ENCODE measurements at places on chromosomes 3 and 15. TPM values are rescaled to one million over a fixed set of nuclear protein-coding genes. Genes with fewer than 3 reads are reported as not detected.

The CRTAP gene
- total RNA-seq = 150 TPM

The GOLGA8R gene
- not detected for total RNA-seq

The ROPN1B gene
- total RNA-seq = not detected

The LYZL4 gene
- total RNA-seq = not detected

The RTP1 gene
- not detected for total RNA-seq

The UROC1 gene
- total RNA-seq = not detected

The DLEC1 gene
- not detected for total RNA-seq

The CPNE4 gene
- total RNA-seq = not detected

The FANCD2OS gene
- total RNA-seq = not detected

The GPR15 gene
- not detected for total RNA-seq

The CFAP91 gene
- total RNA-seq = not detected

The HDAC11 gene
- 14.8 TPM for total RNA-seq

The XIRP1 gene
- total RNA-seq = not detected

The RTP4 gene
- total RNA-seq = not detected

The CP gene
- not detected for total RNA-seq

The SPTSSB gene
- 0.23 TPM for total RNA-seq

The CAMP gene
- total RNA-seq = 0.62 TPM

The LRRC31 gene
- not detected for total RNA-seq

The CDCP1 gene
- total RNA-seq = 155 TPM

The ELP6 gene
- 36.5 TPM for total RNA-seq

The RFTN1 gene
- total RNA-seq = 43.6 TPM

The KBTBD13 gene
- not detected for total RNA-seq

The SRGAP3 gene
- 8.2 TPM for total RNA-seq

The CACNA2D3 gene
- not detected for total RNA-seq

The FAM107A gene
- total RNA-seq = not detected

The POU1F1 gene
- not detected for total RNA-seq

The LAMB2 gene
- total RNA-seq = 120 TPM
